ENCODE measurements at places on chromosomes 4 and X. TPM values are rescaled to one million over a fixed set of nuclear protein-coding genes. Genes with fewer than 3 reads are reported as not detected.

ARSJ gene
- 64.5 TPM for total RNA-seq

RADX gene
- 0.09 TPM for total RNA-seq

UGT2B17 gene
- total RNA-seq: not detected

DTHD1 gene
- total RNA-seq: not detected

PDHA1 gene
- total RNA-seq: 124 TPM

IL3RA gene
- total RNA-seq: 13.1 TPM

HHIP gene
- total RNA-seq: 260 TPM

UNC5C gene
- under 0.01 TPM for total RNA-seq

DCAF16 gene
- 17.0 TPM for total RNA-seq

TBX22 gene
- total RNA-seq: not detected

UCHL1 gene
- total RNA-seq: 82.9 TPM

GRID2 gene
- total RNA-seq: not detected

CASP3 gene
- 76.8 TPM for total RNA-seq

ATP7A gene
- total RNA-seq: 10.8 TPM

SRD5A3 gene
- total RNA-seq: 9.4 TPM

MAGEB2 gene
- not detected for total RNA-seq

DMP1 gene
- total RNA-seq: not detected

ZNF157 gene
- total RNA-seq: not detected

TNIP3 gene
- 0.94 TPM for total RNA-seq

TMPRSS11B gene
- total RNA-seq: not detected
